Putamen (tissue), 1 donor: ENCODE measurements at places on chromosomes 12 and 14.

DNA sequence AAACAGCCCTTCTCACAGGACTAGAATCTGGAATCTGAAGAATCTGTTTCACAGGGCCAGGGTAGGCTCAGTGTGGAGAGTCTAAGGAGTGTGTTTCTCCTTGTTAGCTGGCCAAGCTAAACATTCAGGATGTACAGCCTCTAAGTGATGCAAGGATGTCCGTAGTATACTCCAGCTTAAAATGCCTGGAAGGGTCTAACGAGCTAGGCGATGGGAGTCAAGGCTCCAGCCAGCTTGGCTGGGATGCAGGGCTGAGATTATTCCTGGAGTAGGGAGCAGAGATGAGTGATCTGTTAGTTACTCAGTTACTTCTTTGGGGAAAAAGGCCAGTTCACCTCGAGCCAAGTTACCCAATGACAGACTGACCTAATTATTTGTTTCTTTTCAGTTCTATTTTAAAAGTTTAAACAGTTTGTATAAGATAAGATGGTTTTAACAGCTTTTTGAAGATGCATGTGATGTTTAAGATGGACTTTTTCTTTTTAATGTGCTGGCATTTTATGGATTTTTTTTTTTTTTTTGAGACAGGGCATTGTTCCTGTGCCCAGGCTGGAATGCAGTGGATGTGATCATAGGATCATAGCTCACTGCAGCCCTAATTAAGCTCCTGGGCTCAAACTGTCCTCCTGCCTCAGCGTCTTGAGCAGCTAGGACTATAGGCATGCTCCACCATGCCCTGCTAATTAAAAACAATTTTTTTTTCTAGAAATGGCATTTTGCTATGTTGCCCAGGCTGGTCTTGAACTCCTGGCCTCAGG lies 41.1 kb downstream of the SYNE2 start:
- peak; percentile 7 for DNase-seq

DNA sequence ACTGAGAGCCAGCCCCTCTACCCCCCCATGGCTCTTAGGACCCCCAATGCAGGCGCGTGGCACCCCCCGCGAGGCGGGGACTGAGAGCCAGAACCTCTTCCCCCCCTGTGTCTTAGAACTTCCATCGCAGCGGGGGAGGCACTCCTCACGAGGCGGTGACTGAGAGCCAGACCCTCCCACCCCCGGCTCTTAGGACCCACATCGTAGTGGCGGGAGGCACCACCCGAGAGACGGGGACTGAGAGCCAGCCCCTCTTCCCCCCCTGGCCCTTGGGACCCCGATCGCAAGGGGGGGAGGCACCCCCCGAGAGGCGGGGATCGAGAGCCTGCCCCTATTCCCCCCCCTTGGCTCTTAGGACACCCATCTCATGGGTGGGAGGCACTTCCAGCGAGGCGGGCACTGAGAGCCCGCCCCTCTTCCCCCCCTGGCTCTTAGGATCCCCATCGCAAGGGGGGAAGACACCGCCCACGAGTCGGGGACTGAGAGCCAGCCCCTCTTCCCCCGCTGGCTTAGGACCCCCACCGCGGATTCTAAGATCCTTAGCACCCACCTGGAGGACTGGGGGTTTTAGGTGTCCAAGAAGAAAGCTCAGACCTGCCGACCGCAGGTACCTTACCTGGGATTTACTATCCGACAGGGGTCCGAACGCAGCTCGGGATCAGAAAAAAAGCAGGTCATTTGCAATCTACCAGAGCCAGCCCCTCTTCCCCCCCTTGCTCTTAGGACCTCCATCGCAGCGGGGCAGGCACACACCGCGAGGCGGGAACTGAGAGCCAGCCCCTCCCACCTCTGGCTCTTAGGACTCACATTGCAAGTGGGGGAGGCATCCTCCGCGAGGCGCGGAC lies 44.9 kb downstream of the DDX11 start:
- no peak for DNase-seq

- DNase-seq = no peak
Measured at GRCh38 chr12:49693931-49694444, 13.2 kb downstream of the FMNL3 start.

DNA sequence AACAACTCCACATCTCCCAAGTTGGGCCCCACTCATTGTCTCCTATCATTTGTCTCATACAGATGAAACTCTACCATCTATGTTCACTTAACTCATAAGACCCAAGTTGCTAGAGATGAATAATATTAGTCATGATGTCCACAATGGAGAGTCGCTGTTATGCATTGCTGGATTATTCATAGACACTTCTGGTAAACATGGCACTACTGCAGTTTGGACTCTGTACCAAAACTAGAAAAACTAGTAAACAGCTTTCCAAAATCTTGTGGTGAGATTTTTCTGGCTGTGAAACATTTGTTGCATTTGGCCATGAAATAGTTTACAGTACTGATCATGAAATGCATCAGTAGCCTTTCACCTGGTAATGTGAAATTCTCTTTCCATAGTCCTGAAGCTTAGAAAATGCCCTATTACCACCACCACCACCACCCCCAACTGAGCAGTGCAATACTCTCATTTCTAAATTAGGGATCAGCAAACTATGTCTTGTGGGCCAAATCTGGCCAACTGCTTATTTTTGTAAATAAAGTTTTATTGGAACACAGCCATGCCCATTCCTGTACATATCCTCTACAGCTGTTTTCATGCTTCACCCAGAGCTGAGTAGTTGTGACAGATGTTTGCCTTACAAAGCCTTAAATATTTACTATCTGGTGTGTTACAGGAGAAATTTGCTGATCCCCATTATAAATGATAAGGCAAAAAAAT lies 236.5 kb downstream of the DPF3 start:
- DNase-seq = no peak

- DNase-seq = no peak
Measured at GRCh38 chr12:25034676-25035075, 85.8 kb upstream of the BCAT1 start.

DNA sequence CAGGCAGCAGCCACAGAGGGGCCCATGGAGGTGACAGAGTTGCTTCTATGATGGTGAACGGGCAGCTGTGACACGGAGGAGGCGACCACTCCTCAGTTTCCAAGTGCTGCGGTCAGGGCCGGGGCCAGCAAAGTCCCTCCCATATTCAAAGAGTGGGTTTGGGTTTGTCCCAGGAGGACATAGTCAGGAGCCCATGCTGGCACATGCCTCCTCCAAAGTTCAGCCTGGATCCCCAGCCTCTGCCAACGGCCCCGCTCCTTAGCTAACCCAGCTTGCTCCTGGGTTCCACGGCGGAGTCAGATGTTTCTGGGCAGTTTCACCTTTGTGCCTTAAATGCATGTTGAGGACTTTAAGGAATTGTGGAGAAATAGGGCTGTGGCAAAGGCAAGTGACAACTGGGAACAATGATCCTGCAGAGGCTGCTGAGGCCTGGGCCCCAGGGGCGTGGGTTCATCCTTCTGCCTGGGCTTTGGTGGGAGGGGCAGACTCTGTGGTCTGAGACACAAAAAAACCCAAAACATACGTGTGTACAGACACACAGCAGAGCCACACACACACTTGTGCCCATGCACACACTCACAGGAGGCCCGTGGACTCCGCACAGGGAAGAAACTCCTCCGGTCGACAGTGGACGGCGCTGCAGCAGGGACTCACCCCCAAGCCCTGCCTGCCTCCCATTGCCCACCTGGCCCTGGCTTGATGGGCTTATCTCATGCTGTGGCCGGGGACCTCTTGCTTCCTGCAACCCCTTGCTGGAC lies 399.4 kb downstream of the TMEM121 start:
- no peak for DNase-seq

- no peak for DNase-seq
Measured at GRCh38 chr14:31560759-31561154, 447 bp upstream of the NUBPL start.

- DNase-seq = no peak
Measured at GRCh38 chr12:88144037-88144436, 1.9 kb downstream of the TMTC3 start.
